ENCODE measurements at places on chromosomes 3 and 15.

GRCh38 chr15:90219421-90220141 lies 14.2 kb downstream of the CIB1 start:
- no peaks in the 10 kb centered on the region for H3K36me3 ChIP-seq
- H3K4me1 ChIP-seq: peaks cover 6% of the 10 kb centered on the region
- no peak overlapping the region for H3K4me3 ChIP-seq
- DNase-seq: peak; percentile 40

DNA sequence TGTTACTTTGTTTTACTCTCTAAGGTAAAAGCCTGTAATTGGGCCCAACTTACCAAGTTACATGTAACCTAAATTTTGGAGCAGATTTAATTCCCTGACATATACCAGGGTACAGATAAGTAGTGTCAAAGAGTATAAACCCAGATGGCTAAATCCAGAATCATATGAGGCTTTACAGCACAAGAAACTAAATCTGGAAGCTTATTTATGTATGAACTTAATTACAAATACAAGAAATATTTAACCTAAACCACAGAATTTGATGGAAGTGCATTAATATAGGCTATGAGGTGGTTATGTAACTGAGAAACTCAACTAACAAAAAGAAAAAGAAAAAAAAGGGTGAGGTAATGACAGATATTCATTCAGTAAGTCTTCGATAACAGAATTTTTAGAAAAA lies 930.2 kb upstream of the ALCAM start:
- no peak for DNase-seq
- H3K4me3 ChIP-seq: no peak overlapping the region
- no peak overlapping the region for H3K27ac ChIP-seq
- H3K4me1 ChIP-seq: no peaks in the 10 kb centered on the region
- no peaks in the 10 kb centered on the region for H3K27me3 ChIP-seq

- peak overlapping the region; percentile 98 for H3K27ac ChIP-seq
- DNase-seq: peak; percentile 65
- peaks cover 2% of the 10 kb centered on the region for H3K27me3 ChIP-seq
- H3K36me3 ChIP-seq: peaks cover 5% of the 10 kb centered on the region
Observed at GRCh38 chr3:125054449-125055329, 1.1 kb downstream of the HEG1 start.

DNA sequence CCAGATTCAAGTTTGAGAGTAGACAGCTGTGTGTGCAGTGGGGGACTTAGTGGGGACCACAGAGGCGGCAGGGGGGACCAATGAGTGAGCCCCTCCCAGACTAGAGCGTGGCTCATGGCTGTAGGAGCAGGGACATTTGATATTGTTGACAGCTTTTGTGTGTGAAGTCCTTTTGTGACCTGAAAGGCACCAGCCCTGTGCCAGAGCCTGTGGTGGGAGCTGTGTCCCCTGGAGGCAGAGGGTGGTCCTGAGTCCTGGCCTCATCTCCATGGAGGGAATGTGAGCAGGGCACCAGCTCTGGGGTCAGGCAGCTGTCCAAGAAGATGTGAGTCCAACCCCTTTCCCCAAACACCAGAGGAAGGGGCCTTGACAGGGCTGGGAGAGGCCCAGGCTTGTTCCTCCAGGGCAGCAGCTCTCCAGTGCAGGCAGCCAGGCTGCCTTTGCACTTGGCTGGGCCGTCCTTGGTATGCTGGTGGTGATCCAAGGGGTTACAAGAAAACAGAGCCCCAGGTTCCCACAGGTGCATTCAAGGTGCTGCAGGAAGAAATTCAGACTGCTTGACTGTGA lies 10.1 kb upstream of the C3orf22 start:
- H3K4me1 ChIP-seq: no peaks in the 10 kb centered on the region
- no peak for DNase-seq
- H3K27me3 ChIP-seq: peaks cover 2% of the 10 kb centered on the region
- H3K4me3 ChIP-seq: no peak overlapping the region
- no peak overlapping the region for H3K27ac ChIP-seq
- no peaks in the 10 kb centered on the region for H3K36me3 ChIP-seq

DNA sequence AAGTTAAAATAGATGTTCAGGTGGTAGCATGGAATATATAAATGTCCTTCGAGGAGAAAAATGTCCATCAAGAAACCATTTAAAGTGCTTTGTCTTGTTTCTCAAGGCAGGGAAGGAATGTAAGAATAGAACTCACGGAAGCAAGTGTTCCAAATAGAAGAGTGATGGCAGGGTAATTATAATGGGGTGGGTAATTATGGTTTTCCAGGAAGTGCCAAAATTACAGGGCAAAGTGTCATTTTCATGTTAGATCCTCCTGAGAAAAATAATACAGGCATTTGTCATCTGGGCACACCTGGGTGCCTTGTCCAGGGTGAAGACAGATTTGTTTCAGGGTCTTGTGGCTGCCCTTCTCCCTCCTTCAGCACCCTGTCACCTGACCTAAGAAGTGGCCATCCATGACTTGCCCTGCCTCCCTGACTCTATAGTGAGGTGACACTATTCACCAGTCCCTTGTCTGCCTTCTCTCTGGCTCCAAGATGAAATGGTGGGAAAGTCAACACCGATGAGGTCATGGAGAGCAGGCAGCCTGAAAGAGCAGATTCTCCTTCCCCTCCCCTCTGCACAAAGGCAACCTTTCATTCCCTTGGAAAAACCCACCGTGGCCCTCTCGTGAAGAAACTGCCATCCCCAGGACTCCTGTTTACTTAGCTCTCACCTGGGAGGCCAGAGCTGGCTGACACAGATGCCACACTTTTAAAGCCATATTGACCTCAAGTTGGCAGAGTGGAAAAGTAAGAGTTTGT lies 45.1 kb upstream of the AMOTL2 start:
- no peak overlapping the region for H3K27ac ChIP-seq
- no peak for DNase-seq
- peaks cover 2% of the 10 kb centered on the region for H3K27me3 ChIP-seq
- no peaks in the 10 kb centered on the region for H3K4me1 ChIP-seq
- H3K4me3 ChIP-seq: no peak overlapping the region

GRCh38 chr15:78878356-78878755 lies 5.7 kb downstream of the MORF4L1 start:
- H3K4me3 ChIP-seq: peak overlapping the region; percentile 53
- H3K4me1 ChIP-seq: peaks cover 88% of the 10 kb centered on the region
- H3K27ac ChIP-seq: peak overlapping the region; percentile 57
- peaks cover 6% of the 10 kb centered on the region for H3K36me3 ChIP-seq
- H3K27me3 ChIP-seq: peaks cover 11% of the 10 kb centered on the region

DNA sequence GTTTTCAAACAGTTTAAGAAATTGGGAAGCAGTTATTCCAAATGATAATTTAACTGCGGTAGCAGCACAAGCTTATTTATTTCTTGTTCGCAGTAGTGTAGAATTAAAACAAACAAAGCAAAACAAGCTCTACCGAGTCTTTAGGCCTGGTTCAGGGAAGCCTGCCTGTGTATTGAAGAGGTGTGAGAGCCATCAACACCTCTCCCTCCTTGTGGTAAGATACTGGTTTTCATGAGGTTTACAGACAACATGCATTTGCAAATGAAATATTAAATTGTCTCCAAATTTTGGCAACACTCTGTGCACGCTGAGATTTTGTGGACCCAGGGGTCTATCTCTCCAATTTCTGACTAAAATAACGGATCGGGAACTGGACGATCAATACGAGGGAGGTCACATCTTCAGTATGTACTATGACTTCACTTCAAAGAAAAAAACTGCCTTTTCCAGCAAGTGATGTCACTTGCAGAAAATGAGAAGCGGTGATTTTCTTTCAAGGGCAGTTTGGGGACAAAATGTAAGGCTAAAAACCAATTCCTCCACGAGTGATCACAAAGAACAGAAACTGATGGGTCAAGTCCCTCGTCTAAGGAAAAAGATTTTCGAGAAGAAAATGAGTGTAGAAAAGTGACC lies 721 bp downstream of the ATR start:
- DNase-seq: peak; percentile 40
- H3K27me3 ChIP-seq: peaks cover 12% of the 10 kb centered on the region
- peak overlapping the region; percentile 94 for H3K4me3 ChIP-seq
- H3K27ac ChIP-seq: peak overlapping the region; percentile 99
- peaks cover 64% of the 10 kb centered on the region for H3K4me1 ChIP-seq

- H3K27ac ChIP-seq: no peak overlapping the region
- no peaks in the 10 kb centered on the region for H3K36me3 ChIP-seq
- no peaks in the 10 kb centered on the region for H3K4me1 ChIP-seq
Observed at GRCh38 chr3:116155841-116156240, 289.4 kb downstream of the LSAMP start.

DNA sequence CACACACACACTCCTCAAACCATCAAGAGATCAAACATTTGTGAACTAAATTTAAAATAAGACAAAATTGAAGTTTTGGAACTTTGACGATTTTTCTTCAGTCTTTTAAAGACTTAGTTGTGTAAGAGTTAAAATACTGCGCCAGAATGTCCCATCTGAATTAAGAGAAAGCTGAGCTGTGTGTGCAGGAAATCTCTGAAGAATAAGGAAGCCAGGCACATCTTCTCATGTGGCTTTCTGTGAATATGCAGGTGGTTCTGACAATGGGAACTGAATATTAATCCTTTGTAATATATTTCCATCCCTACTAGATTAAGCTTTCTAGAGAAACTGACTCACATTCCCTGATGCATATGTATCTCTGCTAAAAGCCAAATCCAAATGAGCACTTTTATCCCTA lies 60.1 kb upstream of the ICE2 start:
- peaks cover 7% of the 10 kb centered on the region for H3K27me3 ChIP-seq
- DNase-seq: no peak
- peak overlapping the region; percentile 80 for H3K4me3 ChIP-seq
- peaks cover 100% of the 10 kb centered on the region for H3K4me1 ChIP-seq
- H3K36me3 ChIP-seq: no peaks in the 10 kb centered on the region

DNA sequence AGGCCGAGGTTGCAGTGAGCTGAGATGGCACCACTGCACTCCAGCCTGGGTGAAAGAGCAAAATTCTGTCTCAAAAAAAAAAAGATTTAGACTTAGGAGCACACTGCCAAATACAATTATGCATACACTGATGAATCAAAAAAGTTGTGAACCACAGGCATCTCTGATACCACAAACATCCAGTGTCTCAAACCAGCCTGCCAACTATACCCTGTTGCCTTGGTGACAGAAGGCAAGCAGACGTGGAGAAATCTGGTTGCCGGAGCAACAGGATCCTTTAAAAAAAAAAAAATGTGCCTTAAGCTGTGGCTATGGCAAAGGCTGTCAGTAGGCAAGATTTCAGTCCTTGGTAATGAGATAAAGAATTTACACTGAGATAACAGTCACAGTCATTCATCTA lies 202.3 kb downstream of the NEK10 start:
- DNase-seq: no peak
- no peaks in the 10 kb centered on the region for H3K4me1 ChIP-seq
- no peak overlapping the region for H3K27ac ChIP-seq
- no peaks in the 10 kb centered on the region for H3K27me3 ChIP-seq
- no peak overlapping the region for H3K4me3 ChIP-seq

All from immature natural killer cell (primary cell).